ENCODE measurements at places on chromosomes 7 and 10. TPM values are rescaled to one million over a fixed set of nuclear protein-coding genes. Genes with fewer than 3 reads are reported as not detected.

The RNLS gene
- total RNA-seq: 0.22 TPM

The ITPRIP gene
- 28.5 TPM for total RNA-seq

The SH2B2 gene
- 0.34 TPM for total RNA-seq

The DGKI gene
- not detected for total RNA-seq

The TFPI2 gene
- 0.11 TPM for total RNA-seq
